Suppressor macrophage treated with lipopolysaccharide for 4 hours (primary cell): ENCODE measurements at places on chromosomes 11 and 22.

- DNase-seq: peak; percentile 96
Observed at GRCh38 chr11:121417055-121417551, 35.0 kb upstream of the SORL1 start.

DNA sequence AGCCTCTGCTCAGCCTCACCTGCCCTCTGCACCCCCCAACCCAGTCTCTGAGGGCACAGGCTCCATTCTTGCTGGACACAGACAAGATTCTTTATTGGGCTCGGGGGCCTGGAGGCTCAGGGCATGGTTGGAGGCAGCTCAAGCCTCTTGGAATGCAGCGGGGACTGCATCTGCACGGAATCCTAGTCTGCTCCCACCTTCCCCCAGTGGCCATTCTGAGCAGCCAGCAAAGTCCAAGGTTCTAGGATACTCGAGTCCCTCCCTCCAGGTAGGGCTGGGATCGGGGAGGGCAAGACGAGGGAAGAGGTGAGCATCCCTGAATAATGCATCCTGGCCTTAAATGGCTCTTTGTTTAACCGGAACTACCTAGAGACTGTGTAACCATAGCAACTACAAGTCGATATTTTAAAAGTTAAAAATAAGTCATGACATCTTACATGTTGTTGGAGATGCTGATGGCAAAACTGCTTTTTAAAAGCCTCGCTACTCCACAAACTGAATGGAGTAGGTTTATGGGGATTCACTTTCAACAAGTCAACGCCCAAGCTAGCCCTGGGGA is 10.7 kb upstream of the IGSF22 start:
- DNase-seq: no peak

DNA sequence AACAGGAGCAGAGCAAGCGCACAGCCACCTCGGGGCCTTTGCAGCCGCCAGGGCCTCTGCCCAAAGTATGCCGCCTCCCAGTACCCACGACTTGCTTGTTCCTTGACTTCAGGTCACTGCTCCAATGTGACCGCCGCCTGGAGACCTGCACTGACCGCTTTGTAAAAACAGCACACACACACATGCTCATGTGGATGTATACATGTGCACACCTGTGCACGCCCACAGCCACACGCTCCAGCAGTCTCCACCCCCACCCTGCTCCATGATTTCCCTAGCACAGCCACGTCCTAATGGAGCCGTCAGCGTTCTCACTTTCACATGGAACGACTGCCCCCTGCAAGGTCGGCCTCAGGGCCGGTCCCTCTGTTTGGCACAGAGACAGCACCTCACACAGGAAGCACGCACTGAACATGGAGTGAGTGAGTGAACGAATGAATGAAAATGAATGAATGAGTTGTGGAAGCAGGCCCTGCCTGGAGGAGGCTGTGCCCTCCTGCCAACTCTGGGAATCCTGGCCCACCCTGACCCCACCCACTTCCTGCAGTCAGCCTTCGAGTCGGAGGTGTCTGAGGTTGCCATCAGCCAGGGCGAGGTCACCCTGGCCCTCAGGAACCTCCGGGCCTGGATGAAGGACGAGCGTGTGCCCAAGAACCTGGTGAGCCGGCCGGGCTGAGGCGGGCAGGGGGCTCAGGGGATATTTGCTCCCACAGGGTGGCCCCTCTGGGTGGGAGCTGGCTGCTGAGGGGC is 8.0 kb downstream of the ALDH3B1 start:
- DNase-seq: no peak

DNA sequence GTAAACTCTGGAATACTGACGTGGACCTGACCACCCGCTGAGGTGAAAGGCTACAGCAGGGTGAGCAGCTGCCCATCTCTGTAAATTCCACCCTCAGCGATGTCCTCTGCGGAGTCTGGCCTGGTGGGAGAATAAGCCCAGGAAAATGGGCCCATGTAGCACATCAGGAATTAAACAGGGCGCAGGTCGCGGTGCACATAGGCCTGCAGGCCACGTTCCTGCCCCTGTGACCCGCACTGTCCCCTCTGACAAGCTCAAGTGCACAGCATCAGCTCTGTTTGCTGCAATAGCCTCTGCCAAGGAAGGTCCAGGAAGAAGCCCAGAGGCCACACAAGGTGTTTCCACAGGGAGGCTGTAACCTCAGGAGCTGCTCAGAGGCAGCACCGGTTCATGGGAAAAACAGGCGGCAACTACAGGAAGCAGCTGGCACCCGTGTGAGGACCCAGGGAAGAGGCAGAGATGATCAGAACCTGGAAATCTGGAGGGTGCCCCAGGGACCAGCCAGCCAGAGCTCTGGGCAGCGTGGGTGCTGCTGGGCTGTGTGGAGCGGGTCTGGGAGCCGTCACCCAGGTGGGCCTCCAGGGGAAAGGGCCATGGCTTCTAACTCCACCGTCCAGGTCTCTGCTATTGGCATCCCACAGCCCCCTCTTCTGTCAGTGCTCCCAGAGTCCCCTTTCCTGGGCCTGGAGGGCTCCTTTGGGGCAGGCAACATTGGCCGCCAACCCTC is 808 bp upstream of the IFITM2 start:
- no peak for DNase-seq

GRCh38 chr11:46380340-46381047 is 975 bp upstream of the MDK start:
- peak; percentile 89 for DNase-seq

DNA sequence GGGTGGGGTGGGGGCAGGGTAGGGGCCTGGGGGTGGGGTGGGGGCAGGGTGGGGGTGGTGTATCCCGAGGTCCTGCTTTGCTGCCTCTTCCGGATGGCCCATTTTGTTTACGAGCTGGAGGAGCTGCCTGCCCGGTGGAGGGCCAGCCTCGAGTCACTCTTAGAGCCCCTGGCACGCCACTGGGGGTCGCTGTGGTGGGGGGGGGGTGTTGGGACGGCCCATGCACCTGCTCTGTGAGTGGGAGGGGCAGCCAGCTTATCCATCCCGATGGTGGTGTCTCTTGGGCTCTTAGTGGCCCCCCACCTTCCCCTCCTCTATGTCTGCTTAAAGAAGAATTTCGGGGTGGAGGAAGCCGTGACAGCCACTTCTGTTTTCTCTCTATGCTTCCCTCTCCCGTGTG is 24.6 kb downstream of the MRGPRD start:
- DNase-seq: no peak

- DNase-seq: no peak
Observed at GRCh38 chr11:9838229-9838628, 174.4 kb downstream of the SWAP70 start.

DNA sequence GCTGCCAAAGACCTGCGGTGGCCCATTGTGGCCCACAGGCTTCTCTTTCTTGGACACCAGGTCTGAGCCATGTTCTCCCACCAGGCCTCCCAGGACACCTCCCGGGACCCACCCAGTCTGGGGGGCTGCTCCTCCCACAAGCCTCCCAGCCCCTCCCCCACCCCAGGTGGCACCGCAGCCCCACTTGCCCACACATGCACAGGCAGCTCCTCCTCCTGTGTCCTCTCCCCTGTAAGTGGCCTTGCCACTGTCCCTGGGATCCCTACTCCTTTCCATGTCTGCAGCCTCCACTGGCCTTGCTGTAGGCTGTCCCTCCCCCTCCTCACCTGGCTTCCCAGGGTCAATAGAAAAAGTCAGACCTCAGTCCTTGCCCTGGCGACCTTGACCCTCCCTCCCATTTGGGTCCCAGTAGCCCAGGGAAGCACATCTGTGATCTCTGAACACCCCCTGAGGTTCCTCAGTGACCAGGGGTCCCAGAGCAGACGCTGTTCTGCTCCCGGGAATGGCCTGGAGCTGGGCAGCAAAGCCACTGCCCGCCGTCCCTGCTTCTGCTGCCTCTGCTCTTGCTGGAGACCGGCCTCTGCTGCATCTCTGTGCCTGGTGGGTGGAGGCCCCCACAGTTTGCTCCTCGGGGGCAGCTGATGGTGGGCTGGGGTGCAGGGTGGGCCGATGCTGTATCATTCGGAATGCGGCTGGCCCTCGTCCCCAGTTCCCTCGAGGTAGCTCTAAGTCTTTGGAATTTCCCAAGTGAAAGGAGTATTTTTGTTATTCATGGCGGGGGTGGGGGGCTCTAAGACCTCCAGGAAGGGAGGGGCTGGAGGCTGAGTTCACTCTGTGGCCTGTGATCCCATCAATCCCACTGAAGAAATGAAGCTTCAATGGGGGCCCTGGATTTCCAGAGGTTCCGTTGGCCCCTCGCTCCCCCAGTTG is 43.6 kb downstream of the ARHGAP8 start:
- no peak for DNase-seq

- DNase-seq: no peak
Observed at GRCh38 chr11:30046578-30046945, 29.7 kb upstream of the KCNA4 start.

GRCh38 chr22:33524511-33525260 is 395.6 kb downstream of the LARGE1 start:
- DNase-seq: no peak

- no peak for DNase-seq
Observed at GRCh38 chr22:29126670-29127395, 54.0 kb downstream of the KREMEN1 start.

GRCh38 chr11:120589376-120589775 is 77.8 kb downstream of the GRIK4 start:
- DNase-seq: no peak
